Activated naive CD4-positive, alpha-beta T cell (primary cell): ENCODE measurements at places on chromosomes 5 and 9.

DNA sequence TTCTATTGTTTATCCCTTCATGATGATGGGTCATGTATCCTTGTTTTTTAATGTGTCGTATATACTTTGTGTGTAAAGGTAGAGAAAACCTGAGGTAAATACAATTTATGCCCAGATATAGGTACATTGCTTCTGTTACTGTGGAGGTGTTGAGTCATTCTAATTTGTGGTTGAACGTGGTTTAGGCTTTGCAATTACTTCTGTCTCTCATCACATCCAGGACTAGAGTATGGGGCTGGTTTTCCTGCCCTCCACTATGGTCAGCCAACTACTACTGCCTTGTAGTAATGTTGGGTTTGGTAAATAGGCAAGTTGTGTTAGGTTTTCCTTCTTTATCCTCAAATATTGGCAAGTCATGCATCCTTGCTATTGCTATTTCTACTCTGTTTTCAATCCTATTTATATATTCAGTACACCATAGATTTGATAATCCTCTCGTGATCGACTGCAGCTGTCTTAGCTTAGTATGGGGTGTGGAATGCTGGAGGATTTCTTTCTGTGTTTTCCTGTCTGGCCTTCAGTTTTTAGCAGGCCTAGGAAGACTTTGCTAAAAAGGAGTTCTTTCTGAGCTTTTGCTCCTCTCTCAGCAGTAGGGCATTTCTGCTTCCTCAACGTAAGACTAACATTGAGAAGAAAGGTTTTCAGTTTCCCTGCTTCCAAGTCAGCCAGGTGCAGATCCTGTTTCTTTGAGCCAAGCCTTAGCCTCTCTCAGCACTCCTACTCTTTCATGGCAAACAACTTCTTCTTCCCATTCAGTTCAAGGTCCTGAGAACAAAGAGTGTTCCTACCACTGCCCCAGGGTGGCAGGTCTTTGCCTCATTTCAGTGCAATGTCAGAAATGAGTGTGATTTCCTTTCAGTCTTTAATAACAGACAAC, 844.4 kb upstream of the CDH18 start:
- DNase-seq, result no peak

DNA sequence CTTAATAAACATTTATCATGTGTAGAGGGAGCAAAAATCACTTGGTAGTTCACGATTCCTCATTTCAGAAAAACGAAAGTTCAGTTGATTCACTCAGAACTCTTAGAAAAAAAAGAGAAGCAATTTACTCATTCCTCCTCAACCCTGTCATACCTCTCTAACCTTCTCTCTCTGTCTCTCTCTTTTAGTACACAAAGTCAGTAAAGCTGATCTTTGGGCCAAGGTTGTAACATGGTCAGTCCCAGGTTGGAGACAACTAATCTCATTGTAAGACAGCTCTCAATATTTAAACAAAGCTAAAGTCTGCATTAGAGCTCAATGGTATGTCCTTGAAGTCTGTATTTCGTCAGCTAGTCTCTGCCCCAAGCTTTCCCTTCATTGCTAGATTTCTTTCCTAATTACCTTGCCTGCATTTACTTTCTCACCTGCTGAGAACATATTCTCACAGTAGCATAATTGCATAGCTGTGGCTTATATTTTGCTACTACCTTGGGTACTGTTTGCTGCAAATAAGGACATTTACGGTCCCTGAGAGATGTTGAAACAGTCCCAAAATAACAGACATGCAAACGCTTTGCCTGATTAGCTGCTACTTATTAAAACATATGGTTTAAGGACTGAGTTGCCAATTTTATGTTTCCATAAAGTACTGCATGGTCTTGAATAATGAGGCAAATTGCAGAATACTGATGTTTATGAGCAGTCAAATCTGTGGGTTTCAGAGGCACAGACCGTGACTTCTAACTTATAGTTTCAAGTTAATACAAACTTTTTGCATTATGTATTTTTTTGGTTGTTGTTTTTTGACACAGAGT, 138.3 kb downstream of the GPBP1 start:
- DNase-seq, result no peak

- no peak for DNase-seq
Observed at GRCh38 chr5:59348189-59348588, 545.3 kb downstream of the PDE4D start.

DNA sequence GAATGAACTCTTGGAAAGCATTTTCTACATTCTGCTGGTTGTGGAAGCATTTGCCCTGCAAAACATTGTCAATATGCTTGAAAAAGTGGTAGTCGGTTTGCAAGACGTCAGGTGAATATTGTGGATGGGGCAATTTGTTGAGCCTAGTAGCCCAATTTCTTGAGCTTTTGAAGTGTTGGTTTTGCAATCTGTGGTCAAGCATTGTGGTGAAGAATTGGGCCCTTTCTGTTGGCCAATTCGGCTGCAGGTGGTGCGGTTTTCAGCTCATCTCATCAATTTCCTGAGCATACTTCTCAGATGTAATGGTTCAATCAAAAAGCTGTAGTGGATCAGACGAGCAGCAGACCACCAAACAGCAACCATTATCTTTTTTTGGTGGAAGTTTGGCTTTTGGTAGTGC, 426.8 kb upstream of the CDH9 start:
- no peak for DNase-seq

DNA sequence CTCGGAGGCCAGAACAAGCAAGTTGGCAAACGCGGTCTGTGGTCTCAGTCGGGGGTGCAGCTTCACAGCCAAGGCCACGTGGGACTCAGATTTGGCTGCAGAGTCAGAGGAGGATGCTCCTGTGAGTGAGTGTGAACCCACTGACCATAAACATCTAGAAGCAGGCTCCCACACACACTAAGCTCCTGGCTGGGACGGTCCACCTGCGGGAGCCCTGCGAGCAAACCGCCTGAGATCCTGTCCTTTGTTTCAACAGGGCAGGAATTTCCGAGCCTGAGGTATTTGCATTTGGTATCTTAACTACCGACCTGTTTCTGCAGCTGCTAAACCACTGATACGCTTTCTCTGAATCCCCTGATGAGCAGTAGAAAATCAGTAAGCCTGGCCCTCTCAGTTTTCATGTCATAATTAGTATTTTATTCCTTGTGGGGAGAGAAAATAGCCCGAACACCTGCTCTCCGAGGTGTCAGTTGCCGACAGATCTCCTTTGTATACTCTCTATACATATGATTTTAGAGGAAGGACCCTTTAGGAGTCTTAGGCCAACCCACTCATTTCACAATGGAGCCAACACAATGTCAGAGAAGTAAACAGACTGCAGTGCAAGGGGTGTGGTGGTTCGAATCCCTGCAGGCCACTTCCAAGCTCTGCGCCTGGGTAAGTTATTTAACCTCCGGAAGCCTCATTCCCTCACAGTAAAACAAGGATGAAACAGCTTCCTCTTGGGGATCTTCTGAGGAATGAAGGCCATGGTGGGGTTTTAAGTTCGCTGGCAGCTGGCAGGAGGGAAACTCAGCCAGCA, 40.9 kb upstream of the PWWP2A start:
- DNase-seq, result no peak

DNA sequence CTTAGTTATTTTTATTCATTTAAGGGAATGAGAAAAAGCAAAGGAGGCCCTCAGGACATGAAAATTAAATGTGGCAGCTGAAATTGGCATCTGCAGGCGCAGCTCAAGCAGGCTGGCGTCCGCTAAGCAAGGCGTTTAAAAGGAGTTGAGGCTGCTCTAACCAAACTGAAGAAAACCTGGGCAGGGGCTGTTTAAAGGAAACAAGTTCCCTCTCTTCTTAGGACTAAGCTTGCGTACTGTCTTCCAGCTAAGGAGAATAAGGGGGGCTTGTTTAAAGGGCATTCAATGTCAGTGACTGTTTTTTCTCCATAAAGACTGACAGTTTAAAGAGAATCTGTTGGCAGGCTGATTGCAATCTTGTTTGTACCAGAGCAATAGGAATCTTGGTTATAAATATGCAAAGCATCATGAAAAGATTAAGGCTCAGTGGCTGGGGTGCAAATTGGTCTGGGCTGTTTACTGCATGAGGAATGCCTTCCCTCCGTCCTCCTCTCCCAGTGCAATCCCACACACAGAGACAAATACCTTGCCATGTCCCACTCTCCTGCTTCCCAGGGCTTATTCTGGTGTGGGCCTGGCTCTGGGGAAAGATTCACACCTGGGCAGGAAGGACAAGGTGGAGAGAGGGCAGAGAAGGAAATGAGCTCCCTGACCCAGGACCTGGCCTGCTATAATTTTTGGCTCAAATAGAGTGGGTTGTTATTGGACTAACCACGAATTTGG, 85.9 kb upstream of the LIFR start:
- DNase-seq, result no peak

DNA sequence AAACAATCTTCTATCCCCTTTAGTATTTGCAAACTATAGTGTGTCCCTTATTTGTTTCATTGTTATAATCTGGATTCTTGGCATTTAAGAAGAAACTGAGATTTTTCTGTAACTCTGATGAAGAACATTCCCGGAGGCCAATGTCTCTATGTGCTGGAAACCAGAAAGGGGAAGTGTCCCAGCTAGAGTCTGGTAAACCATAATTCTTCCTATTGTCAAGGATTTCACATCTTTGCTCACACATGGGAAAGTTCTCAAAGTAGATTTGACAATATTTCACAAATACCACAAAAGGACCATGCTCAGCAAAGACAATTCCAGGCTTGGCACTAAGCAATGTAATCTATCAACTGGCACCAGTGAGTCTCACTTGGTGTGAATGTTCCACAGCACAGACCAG, 146.8 kb downstream of the MUSK start:
- no peak for DNase-seq

DNA sequence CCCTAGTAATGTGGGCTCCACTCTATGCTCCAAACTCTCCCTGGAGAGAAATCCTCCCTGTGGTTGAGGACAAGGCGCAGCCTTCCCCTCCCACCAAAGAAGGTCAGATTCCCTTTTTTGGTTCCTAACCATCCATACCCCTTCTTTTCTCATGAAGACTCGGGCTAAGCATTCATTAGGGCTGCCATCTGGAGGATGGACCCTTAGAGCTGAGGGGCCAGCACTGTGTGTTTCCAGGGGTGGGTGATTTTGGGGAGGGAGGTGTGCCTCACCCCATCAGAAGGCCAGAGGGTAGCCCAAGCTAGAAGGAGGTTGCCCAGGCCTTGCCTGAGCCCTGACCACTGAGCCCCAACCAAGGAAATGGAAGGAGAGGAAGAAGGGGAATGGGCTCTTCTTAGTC, 36.8 kb downstream of the TGFBI start:
- DNase-seq, result no peak

DNA sequence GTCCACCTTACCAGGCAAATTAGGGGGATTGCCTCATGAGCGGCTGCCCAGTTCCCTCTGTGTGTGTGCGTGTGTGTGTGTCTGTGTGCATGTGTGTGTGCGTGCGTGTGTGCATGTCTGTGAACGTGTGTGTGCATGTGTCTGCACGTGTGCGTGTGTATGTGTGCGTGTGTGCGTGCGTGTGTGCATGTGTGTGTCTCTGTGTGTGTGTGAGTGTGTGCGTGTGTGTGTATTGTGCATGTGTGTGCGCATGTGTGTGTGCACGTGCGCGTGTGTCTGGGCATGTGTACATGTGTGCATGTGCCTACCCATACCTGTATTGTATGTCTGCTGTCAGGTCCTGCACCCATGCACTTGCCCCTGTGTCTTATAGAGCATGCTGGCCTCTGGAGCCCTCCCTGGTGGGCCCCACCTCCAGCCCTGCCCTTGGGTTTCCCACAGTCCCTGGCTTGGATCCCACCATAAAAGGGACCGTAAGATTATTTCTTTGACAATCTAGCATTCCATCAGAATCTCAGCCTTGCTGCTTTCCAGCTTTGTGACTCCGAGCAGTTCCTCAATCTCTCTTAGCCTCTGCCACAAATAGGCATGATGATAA, 9.3 kb downstream of the PSD2 start:
- no peak for DNase-seq

GRCh38 chr5:84791730-84792129, 407.1 kb upstream of the EDIL3 start:
- DNase-seq, result no peak

DNA sequence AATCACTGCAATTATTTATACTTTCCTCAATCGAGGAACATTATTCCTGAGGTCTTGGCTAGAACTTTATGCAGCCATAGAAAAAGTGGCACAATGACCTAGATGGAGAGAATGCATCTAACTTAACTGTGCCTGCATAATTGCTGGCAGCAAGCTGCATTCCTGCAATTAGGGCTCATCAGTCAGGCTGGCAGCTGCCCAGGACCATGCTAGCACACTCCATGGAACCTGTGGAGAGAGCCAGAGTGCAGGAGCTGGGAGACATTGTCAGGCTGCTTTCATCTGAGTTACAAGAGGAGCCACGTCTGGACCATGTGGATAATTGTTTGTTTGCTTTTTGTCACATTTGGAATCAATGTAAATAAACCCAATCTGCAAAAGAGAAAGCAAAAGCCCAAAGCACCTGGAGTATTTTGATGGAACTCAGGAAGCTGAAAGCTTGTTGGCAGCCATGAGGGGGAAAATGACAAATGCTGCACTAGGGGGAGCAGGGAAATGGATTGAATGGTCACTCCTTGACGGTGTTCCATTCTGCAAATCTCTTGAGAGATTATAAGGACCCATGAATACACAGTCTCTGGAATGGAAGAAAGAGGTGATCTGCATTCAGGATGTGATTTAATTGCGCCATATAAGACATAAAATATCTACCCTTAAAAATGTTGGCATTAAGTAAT, 839.9 kb downstream of the MAT2B start:
- DNase-seq, result no peak

DNA sequence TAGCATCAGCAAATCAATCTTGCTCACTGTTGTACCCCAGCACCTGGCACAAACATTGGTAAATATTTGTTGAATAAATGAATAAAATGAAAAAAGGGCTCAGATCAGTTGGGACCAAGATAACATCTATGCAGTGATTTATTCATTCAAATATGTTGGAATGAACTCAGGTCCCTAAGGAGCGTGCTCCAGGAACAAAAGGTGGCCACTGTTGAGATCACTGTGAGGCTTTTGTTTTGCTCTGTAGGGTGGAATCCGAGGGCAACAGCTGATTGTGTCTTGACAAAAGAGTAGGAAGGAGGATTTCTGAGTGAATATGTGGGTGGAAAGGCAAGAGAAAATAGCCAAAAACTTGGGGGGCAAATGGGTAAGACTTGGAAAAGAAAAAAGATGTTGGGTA, 89.7 kb downstream of the PPP2R2B start:
- no peak for DNase-seq

GRCh38 chr5:150213530-150213929, 23.7 kb downstream of the SLC6A7 start:
- no peak for DNase-seq

- DNase-seq, result no peak
Observed at GRCh38 chr9:21750021-21750735, 52.3 kb upstream of the MTAP start.

DNA sequence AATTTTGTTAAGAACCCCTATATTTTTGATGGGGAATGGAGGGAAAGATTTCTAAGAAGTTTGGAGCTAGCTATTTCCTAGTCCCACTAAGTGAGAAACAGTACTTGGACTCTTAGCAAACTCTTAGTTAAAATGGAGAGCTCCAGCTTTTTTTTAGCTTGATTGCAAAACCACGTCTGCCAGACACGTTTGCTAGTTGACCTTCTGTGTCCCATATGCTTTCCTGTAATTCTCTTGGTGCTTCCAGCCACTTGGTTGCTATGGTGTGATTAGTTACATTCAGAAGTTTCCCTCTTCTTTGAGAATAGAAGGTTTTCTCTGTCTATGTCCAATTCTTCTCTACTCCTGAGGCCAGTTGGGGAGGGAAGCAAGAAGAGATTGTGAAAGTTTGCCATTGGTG, 417.0 kb upstream of the TLE4 start:
- DNase-seq, result no peak

- DNase-seq, result no peak
Observed at GRCh38 chr5:130171699-130172098, 267.4 kb downstream of the CHSY3 start.
